Activated CD4-positive, alpha-beta T cell treated with anti-CD3 and anti-CD28 coated beads, Interleukin-2, amount 50 U/mL, for 4 hours (primary cell): ENCODE measurements at places on chromosomes 2 and 18.

- peak; percentile 46 for DNase-seq
These were observed at the start of gene DPP4 for GRCh38 chr2:162073888-162074631. DPP4 (minus strand) TSS chr2:162074215; CDS start chr2:162073981, 234 bp downstream.

DNA sequence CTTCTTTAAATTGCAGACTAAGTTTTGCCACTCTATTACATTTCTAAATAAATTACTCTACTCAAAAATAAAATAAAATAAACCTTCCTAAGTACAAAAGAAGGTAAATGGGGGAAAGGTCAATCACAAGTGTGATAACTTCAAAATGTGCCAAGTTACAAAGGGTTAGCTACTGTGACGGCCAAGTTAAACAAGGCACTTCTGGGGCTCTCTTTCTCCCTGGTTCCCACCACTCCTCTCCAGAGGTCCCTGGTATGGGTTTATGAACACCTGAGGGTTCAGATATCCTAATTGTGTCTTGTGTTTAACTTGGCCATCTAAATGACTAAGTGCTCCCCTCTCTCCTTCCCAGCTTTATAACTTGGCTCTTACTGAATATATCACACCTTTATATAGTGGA lies 5.4 kb downstream of the ZNF521 start:
- no peak for DNase-seq

DNA sequence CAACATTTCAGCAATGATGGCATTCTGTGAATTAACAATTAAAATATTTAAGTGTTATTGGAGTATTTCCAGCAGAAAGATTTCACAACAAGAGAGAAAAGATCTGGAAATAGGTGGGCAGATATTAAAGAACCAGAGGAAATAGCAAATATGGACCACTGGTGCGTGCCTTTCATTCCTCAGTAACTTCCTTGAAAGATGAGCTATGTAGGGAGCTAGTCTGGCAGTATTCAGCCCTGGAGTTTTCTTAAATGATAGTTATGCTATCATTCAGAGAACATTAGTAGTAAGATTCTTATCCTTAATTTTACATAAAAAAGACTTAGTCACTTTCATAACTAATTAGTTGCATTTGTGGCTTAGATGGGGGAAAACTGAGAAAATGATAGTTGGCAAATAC lies 41.5 kb downstream of the TANC1 start:
- no peak for DNase-seq

- no peak for DNase-seq
These were observed 3.4 kb downstream of the SP9 start for GRCh38 chr2:174338147-174338605.

GRCh38 chr2:118604811-118605210 lies 242.6 kb downstream of the EN1 start:
- no peak for DNase-seq

DNA sequence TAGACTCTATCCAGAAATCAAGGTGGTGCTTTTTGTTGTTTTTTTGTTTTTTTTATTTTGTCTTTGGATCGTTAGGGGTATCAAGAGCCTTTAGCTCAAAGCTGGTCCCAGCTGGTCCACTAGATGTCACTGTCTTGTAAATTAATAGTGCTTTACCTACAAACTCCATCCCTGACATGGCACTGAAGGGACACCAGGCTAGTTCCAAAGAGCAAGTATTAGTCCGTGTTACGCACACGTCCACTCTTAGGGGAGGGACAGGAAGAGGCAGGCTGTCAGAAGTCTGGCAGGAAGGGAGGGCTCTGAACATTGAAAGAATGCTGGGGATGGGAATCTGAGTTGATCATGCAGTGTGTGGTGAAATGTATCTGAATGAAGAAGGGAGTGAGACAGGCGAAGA lies 85.9 kb upstream of the CCBE1 start:
- DNase-seq = no peak

DNA sequence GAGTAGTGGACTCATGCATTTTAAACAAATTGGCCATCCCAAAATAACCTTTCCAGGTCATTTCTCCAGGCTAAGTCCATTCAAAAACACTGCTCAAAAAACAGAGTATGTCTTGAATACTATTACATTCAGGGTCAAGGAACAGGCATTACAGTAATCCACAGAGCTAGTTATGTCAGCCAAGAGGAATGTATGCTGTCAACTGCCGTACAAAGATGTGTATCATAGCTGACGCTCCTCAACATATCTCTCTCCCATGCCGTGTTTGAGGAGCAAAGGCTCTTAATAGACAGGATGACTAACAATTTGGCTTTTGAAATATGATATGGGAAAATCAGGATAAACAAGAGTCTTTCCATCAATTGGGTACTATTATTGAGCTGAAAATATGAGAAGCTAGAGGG lies 68.8 kb upstream of the KCTD1 start:
- no peak for DNase-seq
